ENCODE measurements at places on chromosomes 4 and X.
A peak's percentile ranks its signal among the peaks of the same experiment; 100 is the strongest.

DNA sequence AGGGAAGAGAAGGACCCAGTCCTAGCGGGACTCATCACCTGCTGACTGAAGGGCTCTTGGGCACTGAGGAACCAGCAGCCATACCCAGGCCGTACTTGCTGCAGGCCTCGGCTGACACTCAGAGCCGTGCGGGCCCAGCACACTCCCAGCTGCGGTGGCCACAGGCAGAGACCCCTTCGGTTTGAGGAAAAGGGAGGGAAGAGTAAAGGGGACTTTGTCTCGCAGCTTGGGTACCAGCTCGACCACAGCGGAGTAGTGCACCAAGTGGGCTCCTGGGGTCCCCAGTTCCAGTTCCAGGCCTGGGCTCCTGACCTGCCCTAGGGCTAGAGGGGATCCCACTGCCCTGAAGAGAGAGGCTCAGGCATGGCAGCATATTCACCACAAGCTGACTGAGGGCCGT is 17.9 kb upstream of the OPN1LW start:
- no peak overlapping the region for H3K4me3 ChIP-seq
- peaks cover 3% of the 10 kb centered on the region for H3K4me1 ChIP-seq
- no peak for DNase-seq
- H3K27me3 ChIP-seq = no peaks in the 10 kb centered on the region
- no peak overlapping the region for H3K27ac ChIP-seq
- no peaks in the 10 kb centered on the region for H3K36me3 ChIP-seq

DNA sequence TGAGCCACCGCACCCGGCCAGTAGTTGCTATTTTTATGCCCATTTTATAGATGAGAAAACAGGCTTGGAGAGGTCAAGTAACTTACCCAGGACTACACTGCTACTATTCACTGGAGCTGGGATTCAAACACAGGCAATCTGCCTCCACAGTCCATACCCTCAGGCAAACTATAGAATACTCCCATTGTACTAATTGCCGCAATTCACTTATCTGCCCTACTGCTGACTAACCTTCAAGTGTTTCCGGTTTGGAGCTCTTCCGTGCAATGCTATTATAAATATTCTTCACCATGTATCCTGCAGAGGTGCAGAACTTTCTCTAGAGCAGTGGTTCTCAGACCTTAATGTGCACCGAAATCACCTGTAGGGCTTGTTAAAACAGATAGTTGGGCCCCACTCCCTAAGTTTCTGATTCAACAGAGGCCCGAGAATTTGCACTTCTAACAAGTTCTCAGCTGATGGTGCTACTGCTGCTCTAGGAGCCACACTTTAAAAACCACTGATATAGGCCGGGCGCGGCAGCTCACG is 1.9 kb upstream of the G3BP2 start:
- H3K4me3 ChIP-seq = no peak overlapping the region
- H3K27me3 ChIP-seq = no peaks in the 10 kb centered on the region
- H3K36me3 ChIP-seq = no peaks in the 10 kb centered on the region

GRCh38 chrX:72048510-72049455 is 82.9 kb downstream of the RTL5 start:
- H3K4me3 ChIP-seq = no peak overlapping the region
- no peak overlapping the region for H3K27ac ChIP-seq
- no peaks in the 10 kb centered on the region for H3K27me3 ChIP-seq
- H3K36me3 ChIP-seq = no peaks in the 10 kb centered on the region
- peaks cover 12% of the 10 kb centered on the region for H3K4me1 ChIP-seq

DNA sequence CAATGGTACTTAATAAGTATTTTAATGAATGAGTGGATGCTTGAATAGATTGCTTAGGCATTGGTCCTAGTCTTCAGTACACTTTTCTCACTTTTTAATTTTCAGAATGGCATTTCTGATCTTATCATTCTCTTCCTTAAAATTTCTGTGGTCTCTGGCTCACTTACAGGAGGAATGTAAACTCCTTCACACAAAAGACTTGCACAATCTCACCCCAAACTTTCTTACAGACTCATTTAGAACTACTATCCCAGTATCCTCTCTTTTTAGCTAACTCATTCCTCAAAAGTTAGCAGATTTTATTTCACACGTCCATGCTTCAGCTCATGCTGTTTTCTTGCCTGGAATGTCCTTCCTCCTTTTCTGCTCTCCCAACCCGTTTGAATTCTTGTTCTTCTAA is 350.1 kb downstream of the GRXCR1 start:
- H3K27me3 ChIP-seq = no peaks in the 10 kb centered on the region
- no peaks in the 10 kb centered on the region for H3K4me1 ChIP-seq
- H3K27ac ChIP-seq = no peak overlapping the region

GRCh38 chr4:107255114-107255513 is 219.0 kb upstream of the DKK2 start:
- H3K27me3 ChIP-seq = no peaks in the 10 kb centered on the region
- no peak overlapping the region for H3K27ac ChIP-seq
- no peak for DNase-seq
- H3K4me3 ChIP-seq = no peak overlapping the region

GRCh38 chr4:140109292-140109691 is 44.7 kb downstream of the MAML3 start:
- DNase-seq = no peak
- no peaks in the 10 kb centered on the region for H3K4me1 ChIP-seq
- no peaks in the 10 kb centered on the region for H3K27me3 ChIP-seq
- no peak overlapping the region for H3K27ac ChIP-seq

GRCh38 chr4:122732329-122733026 is at the start of gene BBS12:
BBS12 (plus strand) TSS chr4:122732704; CDS start chr4:122741893, 9,189 bp downstream.
- H3K27me3 ChIP-seq = no peaks in the 10 kb centered on the region
- H3K36me3 ChIP-seq = no peaks in the 10 kb centered on the region
- H3K4me1 ChIP-seq = peaks cover 9% of the 10 kb centered on the region
- H3K4me3 ChIP-seq = peak within 1 kb of the TSS; percentile 59

DNA sequence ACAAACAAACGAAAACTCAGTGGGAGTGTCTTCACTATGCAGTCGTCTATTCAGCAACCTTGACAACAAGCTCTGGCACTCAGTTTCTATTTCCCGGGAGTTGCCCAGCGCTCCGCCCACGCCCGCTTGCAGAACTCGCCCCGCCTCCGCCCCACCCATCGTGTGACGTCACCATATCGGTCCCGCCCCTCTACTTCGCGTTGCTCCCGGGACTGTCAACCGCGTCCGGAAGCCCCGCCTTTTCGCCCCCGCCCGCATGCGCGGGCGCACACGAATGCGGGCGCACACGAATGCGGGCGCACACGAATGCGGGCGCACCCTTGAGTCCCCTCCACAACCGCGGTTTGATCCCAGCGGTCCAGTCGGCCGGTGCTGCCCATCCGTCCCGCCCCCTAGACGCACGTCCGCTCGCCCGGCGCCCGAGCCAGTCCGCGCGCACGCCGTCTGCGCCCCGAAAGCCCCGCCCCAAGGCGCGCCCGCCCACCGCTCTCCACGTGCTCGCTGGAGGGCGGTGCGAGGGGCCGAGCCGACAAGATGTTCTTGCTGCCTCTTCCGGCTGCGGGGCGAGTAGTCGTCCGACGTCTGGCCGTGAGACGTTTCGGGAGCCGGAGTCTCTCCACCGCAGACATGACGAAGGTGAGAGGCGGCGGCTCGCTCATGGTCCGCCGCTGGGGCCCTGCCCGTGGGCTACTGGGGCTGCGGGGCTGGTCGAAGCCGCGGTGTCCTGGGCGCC is at the start of gene LAP3:
LAP3 (plus strand) TSS at position 267 of the 733 bp plus-strand sequence; CDS start at position 535, 268 bp downstream.
- peak within 1 kb of the TSS; percentile 75 for H3K4me3 ChIP-seq
- peak within 1 kb of the TSS; percentile 91 for H3K27ac ChIP-seq
- H3K4me1 ChIP-seq = peaks cover 35% of the 10 kb centered on the region
- H3K27me3 ChIP-seq = no peaks in the 10 kb centered on the region
- peaks cover 12% of the 10 kb centered on the region for H3K36me3 ChIP-seq

- no peak for DNase-seq
- no peaks in the 10 kb centered on the region for H3K4me1 ChIP-seq
- H3K4me3 ChIP-seq = no peak overlapping the region
- H3K36me3 ChIP-seq = no peaks in the 10 kb centered on the region
- H3K27me3 ChIP-seq = no peaks in the 10 kb centered on the region
- no peak overlapping the region for H3K27ac ChIP-seq
Observed at GRCh38 chr4:189048119-189048518, 892.6 kb upstream of the FRG1 start.

DNA sequence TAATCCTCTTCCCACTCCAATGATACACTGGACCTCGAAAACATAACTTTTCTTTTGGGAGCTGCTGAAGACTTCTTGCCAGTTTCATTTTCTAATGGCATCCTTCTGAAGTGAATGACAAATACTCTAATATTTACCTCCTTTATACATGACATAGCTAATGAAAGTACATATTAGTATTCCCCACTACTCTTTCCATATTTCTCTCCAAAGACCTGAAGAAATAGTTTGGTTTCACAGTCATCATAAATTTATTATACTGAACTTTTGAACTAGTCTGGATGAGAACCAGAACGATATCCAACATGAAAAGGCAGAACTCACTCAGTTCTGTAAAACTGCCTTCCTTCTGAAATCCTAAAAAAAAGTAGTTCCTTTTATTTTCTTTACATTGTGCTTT is 139.1 kb downstream of the GPC3 start:
- no peaks in the 10 kb centered on the region for H3K36me3 ChIP-seq
- no peaks in the 10 kb centered on the region for H3K4me1 ChIP-seq
- no peak for DNase-seq
- no peak overlapping the region for H3K27ac ChIP-seq

- H3K36me3 ChIP-seq = peaks cover 23% of the 10 kb centered on the region
- peak; percentile 81 for DNase-seq
- H3K27ac ChIP-seq = peak overlapping the region; percentile 72
Observed at GRCh38 chr4:1207603-1208265, 35.4 kb upstream of the SPON2 start.

DNA sequence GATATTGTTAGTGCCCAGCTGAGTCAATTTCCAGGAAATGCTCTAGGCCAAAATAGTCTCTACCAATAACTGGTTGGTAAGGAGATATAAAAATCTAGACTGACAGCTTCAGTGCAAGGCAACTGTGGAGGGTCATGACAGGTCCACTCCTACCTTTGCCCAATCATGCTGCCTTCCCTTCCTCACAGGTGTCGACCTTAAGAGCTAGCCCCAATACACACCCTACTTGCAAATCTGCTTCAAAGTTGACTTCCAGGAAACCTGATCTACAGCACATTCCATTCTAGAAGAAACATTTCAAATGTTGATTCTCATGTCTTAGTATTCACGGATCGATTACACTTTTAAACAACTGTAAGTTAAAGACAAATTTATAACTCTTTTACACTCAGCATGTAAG is 1455.5 kb downstream of the TECRL start:
- no peak for DNase-seq
- H3K27ac ChIP-seq = no peak overlapping the region
- H3K4me3 ChIP-seq = no peak overlapping the region
- no peaks in the 10 kb centered on the region for H3K4me1 ChIP-seq
- no peaks in the 10 kb centered on the region for H3K36me3 ChIP-seq

DNA sequence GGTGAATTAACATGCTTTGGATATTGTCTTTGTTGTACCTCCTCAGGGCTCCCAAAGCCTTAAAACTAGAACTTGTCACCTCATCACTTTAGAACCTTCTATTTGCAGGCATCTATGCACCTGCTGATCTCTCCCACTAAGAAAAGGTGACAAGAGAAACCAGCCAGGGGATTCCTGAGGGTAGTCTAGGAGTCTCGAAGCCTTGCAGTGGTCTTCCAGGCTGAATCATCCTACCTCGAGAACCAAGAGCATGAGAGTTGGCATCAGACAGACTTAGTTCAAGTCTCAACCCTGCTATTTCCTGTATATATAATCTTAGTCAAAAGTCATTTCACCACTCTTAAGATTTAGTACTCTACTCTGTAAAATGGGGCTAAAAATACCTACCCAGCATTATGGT is 29.6 kb downstream of the RTL5 start:
- peaks cover 14% of the 10 kb centered on the region for H3K4me1 ChIP-seq
- no peaks in the 10 kb centered on the region for H3K27me3 ChIP-seq
- no peak overlapping the region for H3K27ac ChIP-seq

GRCh38 chrX:103530545-103530944 is 11.3 kb upstream of the RAB40A start:
- no peaks in the 10 kb centered on the region for H3K4me1 ChIP-seq
- no peak for DNase-seq
- no peaks in the 10 kb centered on the region for H3K36me3 ChIP-seq
- H3K27me3 ChIP-seq = no peaks in the 10 kb centered on the region
- no peak overlapping the region for H3K27ac ChIP-seq

- H3K36me3 ChIP-seq = no peaks in the 10 kb centered on the region
- no peaks in the 10 kb centered on the region for H3K4me1 ChIP-seq
- no peak overlapping the region for H3K4me3 ChIP-seq
Observed at GRCh38 chrX:143486105-143486504, 31.2 kb downstream of the SPANXN3 start.

- H3K27me3 ChIP-seq = no peaks in the 10 kb centered on the region
- H3K4me1 ChIP-seq = no peaks in the 10 kb centered on the region
- no peaks in the 10 kb centered on the region for H3K36me3 ChIP-seq
- no peak for DNase-seq
Observed at GRCh38 chr4:185680617-185681016, 131.4 kb downstream of the SORBS2 start.

DNA sequence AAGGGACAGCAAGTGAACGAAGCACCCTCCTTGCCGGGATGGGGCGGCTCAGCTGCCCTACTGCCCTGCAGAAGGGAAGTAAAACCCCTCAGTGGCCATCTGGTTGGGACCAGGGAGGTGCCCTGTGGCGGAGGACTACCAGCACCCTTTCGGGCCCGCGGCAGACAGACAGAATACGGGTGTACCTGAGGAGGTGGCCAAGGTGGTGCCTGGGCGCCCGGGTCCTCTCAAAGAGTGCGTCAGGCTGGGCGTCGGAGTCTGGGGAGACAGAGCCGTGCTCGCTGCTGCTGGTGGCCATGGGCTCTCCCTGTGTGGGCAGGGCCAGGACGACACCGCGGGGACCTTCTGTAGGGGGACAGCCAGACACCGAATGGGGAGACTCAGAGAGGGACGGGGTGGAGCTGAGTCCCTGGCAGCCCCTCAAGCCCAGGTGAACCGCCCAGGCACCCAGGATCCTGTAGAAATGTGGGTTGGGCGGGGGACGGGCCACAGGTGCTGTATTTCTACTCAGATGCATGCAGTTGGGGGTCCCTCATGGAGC is 29.7 kb downstream of the PDHA1 start:
- no peak overlapping the region for H3K27ac ChIP-seq
- no peaks in the 10 kb centered on the region for H3K36me3 ChIP-seq
- H3K27me3 ChIP-seq = no peaks in the 10 kb centered on the region
- H3K4me1 ChIP-seq = no peaks in the 10 kb centered on the region

Data from upper lobe of right lung (tissue), 1 donor.